ENCODE measurements at places on chromosomes 1 and 21.

GRCh38 chr1:87176514-87176913 lies 152.2 kb upstream of the LMO4 start:
- DNase-seq: no peak

GRCh38 chr1:200977071-200977754 lies 46.3 kb downstream of the KIF21B start:
- no peak for DNase-seq

GRCh38 chr1:198042168-198042567 lies 114.6 kb upstream of the NEK7 start:
- no peak for DNase-seq

- DNase-seq: no peak
Observed at GRCh38 chr1:67695963-67696362, 11.0 kb downstream of the GADD45A start.

GRCh38 chr1:161956097-161956496 lies 67.6 kb downstream of the OLFML2B start:
- DNase-seq: no peak

GRCh38 chr1:153617663-153618062 lies 1.5 kb upstream of the S100A14 start:
- no peak for DNase-seq

GRCh38 chr21:44505673-44506278 lies 34.2 kb downstream of the KRTAP10-1 start:
- DNase-seq: no peak

DNA sequence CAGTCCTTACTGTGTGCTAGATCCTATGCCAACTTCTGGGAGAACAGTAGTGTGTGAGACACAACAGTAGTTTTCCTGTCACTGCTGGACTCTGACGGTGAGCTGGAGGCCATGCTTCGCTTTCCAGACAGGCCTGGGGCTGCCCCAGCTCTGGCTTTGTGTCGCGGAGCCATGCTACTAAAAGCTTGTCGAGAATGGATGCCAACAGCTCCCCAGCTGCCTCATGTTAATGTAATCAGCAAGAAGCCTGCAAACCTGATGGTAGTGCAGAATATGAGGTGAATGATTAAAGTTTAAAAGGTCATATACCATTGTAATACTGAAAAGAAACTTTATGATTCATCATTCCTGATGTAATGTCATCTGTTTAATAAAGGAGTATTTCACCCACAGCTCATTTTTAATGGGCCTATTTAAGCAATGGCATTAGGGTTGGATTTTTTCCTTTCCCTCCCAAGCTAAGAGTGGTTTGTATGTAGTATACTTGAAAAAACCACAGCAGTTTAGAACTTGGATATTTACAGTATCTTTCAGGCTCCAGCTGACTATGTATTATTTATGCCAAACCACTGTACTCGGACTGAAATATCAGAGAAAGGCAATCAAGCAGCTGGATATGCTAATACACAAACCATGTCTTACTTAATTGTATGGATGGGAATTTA lies 343.0 kb downstream of the NUF2 start:
- DNase-seq: no peak

- no peak for DNase-seq
Observed at GRCh38 chr1:208291129-208291528, 46.9 kb upstream of the PLXNA2 start.

GRCh38 chr1:200115532-200115931 lies 88.0 kb downstream of the NR5A2 start:
- peak; percentile 20 for DNase-seq

GRCh38 chr1:26961826-26962225 lies 1.6 kb upstream of the KDF1 start:
- no peak for DNase-seq

- DNase-seq: no peak
Observed at GRCh38 chr1:162216604-162217003, 147.1 kb downstream of the NOS1AP start.

DNA sequence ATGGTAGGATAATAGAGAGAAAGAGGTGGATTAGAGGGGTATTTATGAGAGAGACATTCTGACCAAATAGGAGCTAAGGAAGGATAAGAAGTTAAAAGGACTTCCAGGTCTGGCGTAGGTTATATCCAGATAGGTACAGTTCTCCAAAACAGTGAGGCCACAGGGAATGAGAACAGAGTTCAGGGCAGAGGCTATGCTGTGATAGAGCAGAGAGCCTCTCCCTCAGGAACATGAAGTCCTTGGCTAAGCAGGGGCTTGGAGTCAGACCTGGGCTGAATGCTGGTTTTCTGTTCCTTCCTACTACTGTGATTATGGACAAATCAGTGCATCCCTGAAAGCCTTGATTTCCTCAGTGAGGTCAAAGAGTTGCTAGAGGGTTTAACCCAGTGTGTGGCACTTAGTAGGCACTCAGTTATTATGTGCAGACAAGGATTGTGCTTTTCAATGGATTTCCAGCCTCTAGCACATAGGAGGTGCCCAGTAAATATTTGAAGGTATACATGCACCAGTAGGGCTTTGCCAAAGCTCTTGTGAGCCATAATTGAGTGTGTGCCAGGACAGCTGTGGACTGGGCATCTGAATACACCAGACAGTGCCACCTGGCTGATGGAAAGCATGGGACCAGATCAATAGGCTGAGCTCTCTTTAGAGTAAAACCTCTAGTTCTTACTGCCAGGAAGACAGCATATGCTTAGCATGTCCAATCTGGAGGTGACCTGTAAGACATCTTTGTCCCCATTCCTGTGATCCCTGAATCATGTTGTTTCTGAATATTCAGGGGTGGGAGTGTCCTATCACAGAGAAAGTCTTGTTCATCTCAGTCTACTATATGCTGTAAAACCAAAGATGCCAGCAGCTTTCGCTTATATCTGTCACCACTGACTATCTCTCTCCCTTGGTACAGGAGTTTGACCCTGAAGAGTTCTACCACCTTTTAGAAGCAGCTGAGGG lies 111.1 kb downstream of the PIK3R3 start:
- no peak for DNase-seq

GRCh38 chr1:68542586-68542985 lies 45.7 kb upstream of the DEPDC1 start:
- no peak for DNase-seq

DNA sequence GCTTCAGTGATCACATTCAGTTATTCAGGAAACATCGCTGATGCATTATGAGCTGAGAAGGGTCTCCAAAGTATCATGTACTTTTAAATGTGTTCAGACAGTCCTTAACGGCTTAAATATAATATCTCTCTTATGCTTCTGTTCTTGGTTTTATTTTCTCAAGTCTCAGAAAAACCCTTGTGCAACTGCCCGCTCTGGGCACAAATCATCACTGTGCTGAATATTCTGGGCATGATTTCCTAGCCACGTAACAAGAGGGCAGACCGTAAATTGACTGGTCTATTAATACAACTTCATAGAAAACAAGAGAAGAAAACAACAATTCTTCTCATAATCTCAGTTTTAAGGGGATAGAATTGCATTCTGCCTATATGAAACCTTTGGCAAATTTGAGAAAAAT lies 96.5 kb upstream of the EXO1 start:
- DNase-seq: no peak

Measured in GM12865 (cell line).